ENCODE measurements at places on chromosomes 4 and X.

- no peak for DNase-seq
These were observed 113.6 kb upstream of the EMCN start for GRCh38 chr4:100631281-100631968.

- no peak for DNase-seq
These were observed 2.0 kb downstream of the ARSJ start for GRCh38 chr4:113977526-113977855.

- DNase-seq = no peak
These were observed 6.8 kb upstream of the CXCL2 start for GRCh38 chr4:74105656-74106280.

DNA sequence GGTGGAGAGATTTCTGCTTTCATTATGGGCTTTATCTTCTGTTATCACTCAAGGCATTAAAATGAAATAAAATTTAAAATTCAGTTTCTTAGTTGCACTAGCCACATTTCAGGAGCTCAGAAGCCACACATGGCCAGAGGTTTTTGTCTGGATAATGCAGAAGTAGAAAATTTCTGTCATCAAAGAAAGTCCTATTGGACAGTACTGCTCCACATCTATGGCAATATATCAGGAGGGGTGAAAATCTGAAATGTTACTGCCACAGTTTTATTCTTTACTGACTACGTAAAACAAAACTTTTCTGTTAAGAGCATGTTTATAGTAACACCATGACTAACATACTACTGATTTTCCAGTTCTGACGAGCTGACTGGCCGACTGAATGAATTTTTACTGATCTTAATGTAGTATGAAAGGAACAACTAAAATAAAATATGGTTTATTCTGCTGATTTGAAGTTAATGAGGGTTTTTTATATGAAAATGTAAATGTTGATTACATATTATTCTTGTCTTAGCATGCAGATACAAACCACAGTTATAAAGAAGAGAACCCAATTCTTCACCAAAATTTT is 264.0 kb upstream of the HAND2 start:
- DNase-seq = no peak

DNA sequence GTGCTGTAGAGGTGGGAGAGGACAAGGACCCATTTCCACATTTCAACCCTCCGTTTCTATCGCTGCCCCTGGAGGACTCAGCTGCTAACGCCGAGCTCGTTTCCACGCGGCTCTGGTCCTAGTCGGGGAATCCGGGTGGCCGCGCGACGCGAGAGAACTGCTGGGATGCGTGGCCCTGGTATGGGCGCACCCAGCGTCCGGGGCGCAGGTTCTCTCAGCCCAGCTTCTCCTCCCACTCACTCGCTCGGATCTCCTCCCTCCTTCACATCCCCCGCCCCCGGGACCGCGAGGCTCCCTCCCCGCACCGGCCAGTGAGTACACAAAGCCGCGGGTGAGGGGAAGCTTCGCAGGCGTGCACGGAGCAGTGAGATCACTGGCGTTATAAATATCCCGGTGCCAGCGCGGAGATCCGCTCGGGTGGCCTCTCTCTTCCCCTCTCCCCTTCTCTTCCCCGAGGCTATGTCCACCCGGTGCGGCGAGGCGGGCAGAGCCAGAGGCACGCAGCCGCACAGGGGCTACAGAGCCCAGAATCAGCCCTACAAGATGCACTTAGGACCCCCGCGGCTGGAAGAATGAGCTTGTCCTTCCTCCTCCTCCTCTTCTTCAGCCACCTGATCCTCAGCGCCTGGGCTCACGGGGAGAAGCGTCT is at the start of gene FGF5:
TSS of gene FGF5 (plus strand) at position 412 of the 649 bp plus-strand sequence. CDS start at position 573, 161 bp downstream.
- peak; percentile 83 for DNase-seq

DNA sequence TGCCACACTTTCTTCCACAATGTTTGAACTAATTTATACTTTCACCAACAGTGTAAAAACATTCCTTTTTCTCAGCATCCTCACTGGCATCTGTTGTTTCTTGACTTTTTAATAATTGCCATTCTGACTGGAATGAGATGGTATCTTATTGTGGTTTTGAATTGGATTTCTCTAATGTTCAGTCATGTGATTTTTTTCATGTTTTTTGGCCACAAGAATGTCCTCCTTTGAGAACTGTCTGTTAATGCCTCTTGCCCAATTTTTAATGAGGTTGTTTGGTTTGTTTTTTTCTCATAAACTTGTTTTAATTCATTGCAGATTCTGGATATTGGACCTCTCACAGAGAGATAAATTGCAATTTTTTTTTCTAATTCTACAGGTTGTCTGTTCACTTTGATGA is 1195.2 kb downstream of the TECRL start:
- DNase-seq = no peak

DNA sequence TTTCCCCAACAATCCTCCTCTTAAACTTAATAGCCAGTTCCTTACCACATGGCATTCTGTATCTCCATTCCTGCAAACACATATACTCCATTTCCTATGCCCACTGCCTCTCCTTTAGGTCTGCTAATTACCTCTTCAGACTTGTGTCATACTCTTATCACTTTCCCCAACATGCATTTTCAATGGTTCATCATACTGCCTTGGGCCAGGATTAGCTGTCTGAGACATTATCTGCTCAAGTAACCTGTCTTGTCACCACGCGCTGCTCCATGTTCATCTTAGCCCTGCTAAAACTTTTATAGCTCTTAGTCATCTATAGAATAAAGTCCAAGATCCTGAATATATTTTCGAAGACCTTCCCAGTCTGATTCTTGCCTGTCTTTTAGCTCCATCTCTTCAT is 224.1 kb upstream of the GK2 start:
- DNase-seq = no peak

DNA sequence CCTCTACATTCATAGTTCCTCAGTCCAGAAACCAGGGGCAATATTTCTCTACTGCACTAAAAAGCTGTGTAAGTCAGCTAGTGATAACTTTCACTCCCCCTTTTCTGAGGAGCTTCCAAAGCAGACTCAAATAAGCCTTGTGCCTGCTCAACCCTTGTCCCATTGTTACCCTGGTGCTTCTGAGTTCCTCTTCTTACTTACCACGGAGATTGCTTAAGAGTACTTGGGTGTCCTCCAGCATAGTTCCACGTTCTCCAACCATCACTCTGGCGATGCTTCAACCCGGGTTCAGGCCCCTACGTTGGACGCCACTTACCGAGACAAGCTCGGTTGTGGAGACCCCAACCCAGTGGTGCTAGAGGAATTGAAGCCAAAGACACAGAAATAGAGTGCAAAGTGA is 71.6 kb downstream of the ADAM29 start:
- no peak for DNase-seq

- no peak for DNase-seq
These were observed 36.9 kb downstream of the NR3C2 start for GRCh38 chr4:148405161-148405893.

GRCh38 chr4:102285831-102286230 is 59.5 kb downstream of the SLC39A8 start:
- DNase-seq = no peak

- no peak for DNase-seq
These were observed 16.6 kb downstream of the SAT1 start for GRCh38 chrX:23799469-23800065.

DNA sequence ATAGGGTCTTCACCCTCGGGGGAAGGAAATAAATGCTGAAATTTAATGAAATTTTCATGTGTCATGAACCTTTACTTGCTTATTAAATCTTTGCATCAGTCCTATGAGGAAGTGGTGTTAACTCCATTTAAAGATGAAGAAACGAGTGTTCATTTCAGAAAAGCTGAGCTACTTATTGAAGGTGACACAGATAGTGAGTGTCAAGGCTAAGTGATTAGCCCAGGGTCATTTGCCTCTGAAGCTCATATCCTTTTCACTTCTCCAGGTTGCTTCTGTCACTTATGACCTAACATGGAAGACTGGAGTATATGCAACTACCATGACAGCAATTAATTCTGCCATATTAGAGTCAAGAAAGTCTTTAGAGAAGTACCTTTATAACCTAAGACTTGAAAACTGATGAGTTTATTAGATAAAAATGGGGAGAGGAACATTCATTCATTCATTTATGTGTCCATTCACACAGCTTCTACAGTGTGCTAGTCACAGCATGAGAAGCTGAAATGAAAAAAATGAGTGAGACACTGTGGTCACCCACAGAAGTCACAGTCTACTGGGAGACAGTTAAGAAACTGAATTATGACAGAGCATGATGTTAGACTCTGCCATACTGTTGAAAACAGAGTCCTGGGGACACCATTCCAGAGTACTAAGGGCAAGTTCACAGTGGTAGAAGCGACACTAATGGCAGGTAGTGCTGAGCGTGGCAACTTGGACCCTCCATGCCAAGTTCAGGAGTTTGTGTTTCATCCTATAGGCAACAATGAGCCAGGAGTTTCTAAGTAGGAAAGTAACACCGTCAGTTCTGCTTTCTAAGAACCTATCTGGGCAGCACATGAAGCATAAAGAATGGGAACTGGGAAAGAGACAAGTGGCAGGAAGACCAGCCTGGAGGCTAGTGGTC is 21.3 kb downstream of the ALPK1 start:
- no peak for DNase-seq

- DNase-seq = no peak
These were observed 474.8 kb downstream of the TMA16 start for GRCh38 chr4:163969291-163969690.

DNA sequence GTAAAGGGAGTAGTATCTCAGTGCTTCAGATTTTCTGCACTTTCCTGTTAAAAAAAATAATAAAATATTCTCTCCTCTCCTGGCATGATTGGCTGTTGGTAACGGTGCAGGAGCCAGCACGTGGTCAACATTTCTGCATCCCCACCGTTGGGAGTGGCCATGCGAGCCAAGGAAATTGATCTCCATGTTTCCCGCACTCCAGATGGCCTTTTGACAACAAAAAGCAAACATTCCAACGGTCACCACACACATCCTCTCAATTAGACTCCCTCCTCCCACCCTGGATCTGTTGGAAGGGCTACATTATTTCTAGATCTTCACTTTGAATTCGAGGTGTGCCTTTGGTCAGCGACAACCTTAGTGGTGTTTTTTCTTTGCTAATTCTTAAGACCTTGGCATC is 45.0 kb downstream of the STK32B start:
- no peak for DNase-seq

DNA sequence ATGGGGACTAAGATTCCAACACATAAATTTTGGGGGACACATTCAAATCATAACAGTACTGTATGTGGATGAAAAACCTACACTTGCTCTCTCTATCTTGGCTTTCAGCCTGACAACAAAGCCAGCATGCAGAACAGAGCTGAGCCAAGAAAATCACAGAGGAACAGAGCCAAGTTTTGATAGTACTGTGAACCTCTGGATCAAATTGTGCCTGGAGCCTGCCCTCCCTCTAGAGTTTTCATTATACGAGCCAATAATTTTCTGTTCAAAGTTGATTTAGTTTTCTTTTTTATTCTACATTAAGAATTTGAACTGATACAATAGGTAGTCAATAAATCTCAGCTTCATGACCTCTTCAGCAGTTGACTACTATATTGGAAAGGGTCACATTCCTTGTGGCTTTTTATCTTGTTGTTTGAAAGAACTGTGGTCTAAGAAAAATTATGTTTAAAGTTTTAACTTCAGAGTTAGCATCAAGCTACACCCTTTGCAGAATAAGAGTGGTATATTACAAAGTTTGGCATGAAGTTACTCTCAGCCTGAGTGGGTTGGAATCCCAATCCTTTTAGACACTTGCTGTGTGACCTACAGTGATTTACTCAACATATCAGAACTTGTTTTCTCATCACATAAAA is 31.1 kb downstream of the GRID2 start:
- no peak for DNase-seq
